ENCODE measurements at places on chromosomes 12 and 14.

GRCh38 chr14:70595443-70596185, 4.8 kb downstream of the MED6 start:
- DNase-seq, result no peak

GRCh38 chr14:100580316-100581227, 6.6 kb downstream of the BEGAIN start:
- DNase-seq, result no peak

DNA sequence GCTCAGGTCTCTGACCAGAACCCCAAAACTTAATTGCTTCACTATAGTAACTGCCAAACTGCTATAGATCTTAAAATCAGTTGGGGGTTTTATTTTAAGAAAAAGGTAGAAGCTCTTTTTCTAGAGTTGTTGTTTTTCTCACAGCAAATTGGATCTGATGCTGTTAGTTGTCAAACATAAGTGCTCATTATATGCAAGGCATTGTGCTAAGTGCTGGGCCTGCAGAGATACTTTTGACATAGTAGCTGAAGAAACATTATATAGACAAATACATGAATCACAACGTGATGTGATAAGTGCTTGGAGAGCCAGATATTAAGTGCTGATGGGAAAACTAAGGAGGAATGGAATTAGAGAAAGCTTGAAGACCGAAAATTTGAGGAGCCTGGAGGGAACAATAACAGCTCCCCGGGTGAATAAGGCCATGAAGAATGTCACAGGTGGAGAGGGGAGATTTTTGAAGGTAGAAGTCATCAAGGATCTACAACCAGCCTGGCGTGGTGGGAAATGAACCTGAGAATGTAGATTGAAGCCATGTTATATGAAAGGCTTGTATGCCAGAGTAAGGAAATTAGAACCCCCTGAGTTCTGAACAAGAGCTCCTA, 126.5 kb downstream of the DYRK2 start:
- peak; percentile 42 for DNase-seq

DNA sequence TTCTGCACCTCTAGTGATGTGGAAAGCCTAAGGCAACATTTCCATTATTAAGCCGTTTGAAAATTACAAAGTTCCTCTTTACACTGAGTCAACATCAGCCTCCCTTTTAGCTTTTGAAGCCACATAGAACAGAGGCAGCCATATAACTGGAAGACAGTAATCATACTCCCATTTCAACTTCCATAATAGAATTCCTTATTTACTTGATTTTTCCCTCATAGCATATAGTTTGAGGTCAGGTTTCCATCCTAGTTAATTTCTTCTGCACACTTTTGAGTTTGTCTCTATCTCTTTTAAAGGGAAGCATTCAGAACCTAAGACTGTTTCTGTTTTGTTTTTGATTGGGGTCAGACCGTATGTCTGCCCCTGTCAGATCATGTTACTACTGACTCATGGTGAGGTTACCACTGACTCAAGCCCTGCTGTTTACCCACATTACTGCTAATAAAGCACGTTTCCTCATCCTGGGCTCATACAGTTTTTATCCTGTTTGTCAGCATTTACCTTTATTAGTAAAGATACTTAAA, 161.0 kb downstream of the SLC38A4 start:
- DNase-seq, result no peak

DNA sequence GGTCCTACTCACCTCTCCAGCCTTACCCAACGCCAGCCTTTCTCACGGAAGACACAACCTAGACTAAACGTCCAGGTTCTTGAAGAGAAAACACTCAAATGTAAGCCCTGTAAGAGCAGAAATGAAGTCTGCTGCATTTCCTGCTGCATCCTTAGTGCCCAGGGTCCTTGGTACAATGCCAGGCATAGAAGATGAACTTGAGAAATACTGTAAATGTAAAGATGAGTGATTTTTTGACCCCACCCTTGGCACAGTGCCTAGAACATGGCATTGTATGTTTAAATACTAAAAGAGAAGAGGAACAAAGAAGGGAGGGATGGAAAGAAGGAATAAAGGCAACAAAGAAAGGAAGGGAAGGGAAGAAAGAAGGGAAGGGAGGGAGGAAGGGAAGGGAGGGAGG, 514.6 kb downstream of the MED13L start:
- no peak for DNase-seq

DNA sequence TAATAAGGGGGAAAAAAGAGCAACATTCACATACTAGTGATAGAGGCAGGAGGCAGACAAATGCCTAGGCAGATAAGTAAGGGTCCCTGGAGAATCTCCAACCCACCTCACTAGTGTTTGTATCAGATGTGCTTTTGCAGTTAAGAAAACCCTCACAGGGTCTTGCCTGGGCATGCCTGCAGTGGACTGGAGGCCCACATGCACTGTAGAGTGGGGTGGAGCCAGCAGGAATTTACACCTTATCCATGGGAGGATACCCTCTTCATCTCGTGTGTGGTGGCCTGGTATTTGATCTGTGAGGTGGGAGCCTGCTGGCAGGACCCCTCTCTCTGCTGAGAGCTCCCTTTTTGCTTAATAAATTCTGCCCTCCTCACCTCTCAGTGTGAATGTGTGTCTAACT, 238.0 kb upstream of the SLC16A7 start:
- no peak for DNase-seq

GRCh38 chr14:100573002-100573756, 14.0 kb downstream of the BEGAIN start:
- no peak for DNase-seq

GRCh38 chr12:68080577-68080976, 79.0 kb downstream of the IFNG start:
- no peak for DNase-seq

GRCh38 chr14:79357307-79357706, 854.0 kb downstream of the DIO2 start:
- DNase-seq, result no peak

GRCh38 chr14:34072921-34073320, 122.0 kb upstream of the EGLN3 start:
- DNase-seq, result no peak

- no peak for DNase-seq
Measured at GRCh38 chr12:71646512-71646911, 17.1 kb downstream of the ZFC3H1 start.
